Uterine smooth muscle cell (primary cell): ENCODE measurements at places on chromosomes 1 and 21. TPM values are rescaled to one million over a fixed set of nuclear protein-coding genes. Genes with fewer than 3 reads are reported as not detected.

GUCA2B gene
- not detected in 2 replicates for total RNA-seq

GSTM1 gene
- total RNA-seq, result 0.37 and 15.3 TPM in 2 replicates

OR2T35 gene
- total RNA-seq, result not detected in 2 replicates

IL22RA1 gene
- total RNA-seq, result under 0.01 and 0.12 TPM in 2 replicates

FNDC5 gene
- total RNA-seq, result 0.22 and 1.9 TPM in 2 replicates

MIXL1 gene
- 0.12 TPM in 1 of 2 replicates, not detected in the other for total RNA-seq

OTUD3 gene
- 6.2 and 8.7 TPM in 2 replicates for total RNA-seq
